ENCODE measurements at places on chromosomes 11 and 22.

DNA sequence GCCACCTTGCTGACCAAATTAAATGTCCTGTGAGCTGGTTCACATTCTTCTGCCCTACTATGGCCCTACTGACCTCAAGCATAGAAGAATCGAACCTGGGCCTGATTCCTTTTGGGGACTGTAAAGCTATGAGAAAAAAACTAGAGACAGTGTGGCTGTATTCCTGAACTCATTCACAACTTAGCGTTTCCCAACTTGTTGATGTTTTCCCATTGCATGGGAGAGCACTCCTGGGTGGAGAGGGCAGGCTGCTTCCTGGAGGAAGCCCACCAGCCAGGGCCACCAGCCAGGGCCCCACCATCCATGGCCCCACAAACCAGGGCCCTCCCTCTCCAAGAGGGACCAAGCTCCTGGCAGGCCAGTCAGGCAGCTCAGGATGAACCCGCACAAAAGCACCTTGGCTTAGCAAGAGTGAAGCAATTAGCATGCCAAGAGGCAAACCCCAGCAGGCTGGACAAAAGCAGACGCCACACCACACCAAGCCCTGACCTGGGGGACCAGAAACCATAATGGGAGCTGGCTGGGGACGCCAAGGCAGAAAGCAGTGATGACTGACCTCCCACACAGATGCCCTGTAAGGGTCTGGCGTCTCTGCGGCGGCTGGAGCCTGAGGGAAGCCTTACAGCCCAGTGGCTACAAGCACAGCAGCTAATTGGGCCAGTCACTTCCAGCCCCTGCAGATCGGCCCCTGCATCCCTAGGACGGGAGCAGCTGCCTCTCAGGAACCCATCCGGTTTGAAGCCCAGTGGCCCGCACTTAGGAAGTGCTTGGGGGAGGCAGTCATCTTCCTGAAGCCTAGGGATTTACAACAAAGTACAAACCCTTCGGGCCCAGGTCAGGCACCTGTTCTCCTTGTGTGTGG, 2.1 kb downstream of the CERK start:
- H3K4me3 ChIP-seq: no peak overlapping the region
- H3K36me3 ChIP-seq: no peaks in the 10 kb centered on the region
- no peak for DNase-seq
- peaks cover 37% of the 10 kb centered on the region for H3K4me1 ChIP-seq
- no peak overlapping the region for H3K27ac ChIP-seq
- no peaks in the 10 kb centered on the region for H3K27me3 ChIP-seq

DNA sequence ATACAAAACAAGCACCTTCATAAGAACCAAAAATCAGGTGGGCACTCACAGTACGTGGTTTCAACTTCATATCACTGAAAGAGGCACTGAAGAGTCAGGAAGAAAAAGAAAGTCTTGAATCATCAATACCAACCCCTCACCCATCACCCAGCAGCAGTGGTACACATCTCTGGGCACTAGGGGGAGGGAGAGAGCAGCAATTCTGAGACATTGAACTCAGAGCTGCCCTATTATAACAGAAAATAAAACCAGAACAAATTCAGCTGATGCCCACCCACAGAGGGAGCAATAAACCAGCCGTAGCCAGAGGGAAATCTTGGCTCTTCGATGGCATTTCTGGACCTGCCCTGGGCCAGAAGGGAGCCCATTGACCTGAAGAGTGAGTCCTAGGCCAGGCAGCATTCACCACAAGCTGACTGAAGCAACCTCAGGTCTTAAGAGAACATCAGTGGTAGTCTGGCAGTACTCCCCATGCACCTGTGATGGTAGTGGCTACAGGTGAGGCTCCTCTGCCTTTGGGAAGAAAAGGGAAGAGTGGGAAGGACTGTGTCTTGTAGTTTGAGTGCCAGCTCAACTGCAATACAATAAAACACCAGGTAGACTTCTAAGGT, 42.2 kb upstream of the FAM181B start:
- H3K4me3 ChIP-seq: no peak overlapping the region
- peaks cover 9% of the 10 kb centered on the region for H3K4me1 ChIP-seq
- no peak overlapping the region for H3K27ac ChIP-seq
- no peaks in the 10 kb centered on the region for H3K27me3 ChIP-seq

DNA sequence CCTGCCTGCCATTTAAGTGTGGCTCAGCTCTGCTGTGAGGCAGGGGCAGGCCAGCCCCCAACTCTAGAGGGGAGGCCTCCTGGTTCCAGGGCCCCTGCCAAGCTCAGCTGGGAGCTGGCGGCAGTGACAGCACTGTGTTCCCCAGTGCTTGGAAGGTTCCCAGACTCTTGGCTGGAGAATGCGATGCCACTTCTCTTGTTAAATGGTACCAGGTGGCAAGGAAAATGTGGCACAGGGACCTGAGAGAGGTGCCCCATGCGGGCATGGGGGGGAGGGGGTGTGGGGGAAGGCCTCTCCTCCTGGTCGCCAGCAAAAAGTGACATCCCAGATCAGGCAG, 8.4 kb upstream of the TNFRSF13C start:
- no peak overlapping the region for H3K27ac ChIP-seq
- no peak for DNase-seq
- no peaks in the 10 kb centered on the region for H3K27me3 ChIP-seq
- peaks cover 7% of the 10 kb centered on the region for H3K36me3 ChIP-seq
- H3K4me1 ChIP-seq: no peaks in the 10 kb centered on the region
- no peak overlapping the region for H3K4me3 ChIP-seq

DNA sequence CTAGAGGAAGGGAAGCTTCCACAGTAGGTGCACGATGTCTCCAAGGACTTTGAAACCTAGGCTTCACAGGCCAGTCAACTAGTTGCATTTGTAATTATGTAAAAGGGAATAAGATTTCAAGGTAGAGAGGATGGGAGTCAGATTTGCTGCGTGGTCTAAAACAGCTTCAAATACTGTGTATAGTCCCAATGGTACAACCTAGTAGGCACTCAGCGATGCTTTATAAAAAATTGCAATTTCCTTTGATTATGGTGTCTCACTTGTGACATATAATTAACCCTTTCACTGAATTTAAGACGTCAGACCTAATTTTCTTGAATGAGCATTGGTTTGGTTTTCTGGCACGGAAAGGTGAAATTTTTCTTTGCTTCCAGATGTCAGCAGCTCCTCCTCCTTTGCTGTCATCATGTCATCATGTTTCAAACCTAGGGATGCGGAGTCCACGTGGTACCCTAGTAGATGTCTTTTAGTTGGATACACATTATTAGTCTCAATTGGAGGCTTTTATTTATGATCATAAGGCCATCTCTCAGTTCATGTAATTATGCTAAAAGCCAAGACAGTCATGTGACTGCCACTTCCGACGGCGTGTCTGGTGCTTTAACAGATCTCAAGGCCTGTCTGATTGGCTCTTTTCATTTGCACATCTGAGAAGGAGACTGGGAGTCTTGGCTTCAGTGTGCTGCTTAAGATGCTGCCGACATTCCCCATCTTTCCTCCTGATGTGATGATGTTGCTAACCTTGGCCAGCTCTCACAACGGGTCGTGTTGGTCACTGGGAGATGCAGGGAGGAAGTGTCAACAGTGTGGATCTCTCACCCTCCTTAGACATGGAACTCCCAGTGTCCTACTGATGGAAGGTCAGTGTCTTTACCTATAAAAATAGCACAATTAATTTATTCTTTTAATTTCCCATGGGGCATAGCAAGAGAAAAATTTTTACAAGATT, 134.0 kb downstream of the HIPK3 start:
- no peaks in the 10 kb centered on the region for H3K36me3 ChIP-seq
- no peaks in the 10 kb centered on the region for H3K27me3 ChIP-seq
- no peak for DNase-seq
- no peaks in the 10 kb centered on the region for H3K4me1 ChIP-seq
- no peak overlapping the region for H3K4me3 ChIP-seq

- no peak overlapping the region for H3K27ac ChIP-seq
- no peaks in the 10 kb centered on the region for H3K4me1 ChIP-seq
- H3K4me3 ChIP-seq: no peak overlapping the region
- H3K36me3 ChIP-seq: no peaks in the 10 kb centered on the region
Measured at GRCh38 chr11:36619502-36619901, 21.5 kb upstream of the RAG2 start.

GRCh38 chr11:112967082-112967481, 5.9 kb downstream of the NCAM1 start:
- H3K36me3 ChIP-seq: no peaks in the 10 kb centered on the region
- H3K27me3 ChIP-seq: peaks cover 37% of the 10 kb centered on the region
- H3K4me3 ChIP-seq: no peak overlapping the region
- H3K27ac ChIP-seq: no peak overlapping the region

DNA sequence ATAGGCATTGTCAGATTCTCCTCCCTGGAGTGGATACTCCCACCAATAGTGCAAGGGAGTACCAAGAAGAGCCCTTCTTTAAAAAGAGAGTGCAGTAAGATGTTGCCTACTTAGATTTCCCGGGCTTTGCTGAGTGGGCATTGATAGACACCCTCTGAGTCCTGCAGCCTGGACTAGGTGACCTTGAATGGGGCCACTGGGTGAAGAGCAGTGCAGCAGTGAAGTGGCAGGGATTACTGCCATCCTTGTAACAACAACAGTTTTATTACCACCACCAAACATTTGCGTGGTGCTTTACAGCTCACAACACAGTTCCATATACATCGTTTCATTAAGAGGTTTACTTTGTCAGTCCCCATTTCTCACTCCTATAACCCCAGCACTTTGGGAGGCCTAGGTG, 59.4 kb downstream of the MICAL2 start:
- no peak overlapping the region for H3K27ac ChIP-seq
- H3K36me3 ChIP-seq: peaks cover 56% of the 10 kb centered on the region
- DNase-seq: no peak
- no peak overlapping the region for H3K4me3 ChIP-seq
- H3K4me1 ChIP-seq: peaks cover 68% of the 10 kb centered on the region
- no peaks in the 10 kb centered on the region for H3K27me3 ChIP-seq

DNA sequence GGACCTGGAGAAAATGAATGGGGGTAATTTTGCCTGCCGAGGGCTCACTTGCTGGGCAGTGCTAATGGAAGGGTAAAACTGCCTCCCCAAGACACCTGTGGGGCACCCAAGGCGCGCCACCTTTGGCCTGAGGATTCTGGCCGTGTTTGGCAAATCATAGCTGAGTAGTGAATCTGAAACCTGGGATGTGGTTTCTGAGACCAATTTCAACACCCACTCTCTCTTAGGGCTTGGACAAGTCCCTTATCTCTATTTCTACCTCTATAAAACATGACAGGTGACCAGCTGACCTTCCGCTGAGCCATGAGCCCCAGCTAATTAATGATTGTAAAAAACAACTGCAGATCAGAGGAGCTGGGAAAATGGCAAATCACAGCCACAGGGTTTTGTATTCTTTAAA, 1.5 kb upstream of the PACSIN3 start:
- DNase-seq: no peak
- no peak overlapping the region for H3K27ac ChIP-seq
- peaks cover 30% of the 10 kb centered on the region for H3K4me1 ChIP-seq
- H3K4me3 ChIP-seq: no peak overlapping the region
- H3K36me3 ChIP-seq: peaks cover 5% of the 10 kb centered on the region
- H3K27me3 ChIP-seq: no peaks in the 10 kb centered on the region

DNA sequence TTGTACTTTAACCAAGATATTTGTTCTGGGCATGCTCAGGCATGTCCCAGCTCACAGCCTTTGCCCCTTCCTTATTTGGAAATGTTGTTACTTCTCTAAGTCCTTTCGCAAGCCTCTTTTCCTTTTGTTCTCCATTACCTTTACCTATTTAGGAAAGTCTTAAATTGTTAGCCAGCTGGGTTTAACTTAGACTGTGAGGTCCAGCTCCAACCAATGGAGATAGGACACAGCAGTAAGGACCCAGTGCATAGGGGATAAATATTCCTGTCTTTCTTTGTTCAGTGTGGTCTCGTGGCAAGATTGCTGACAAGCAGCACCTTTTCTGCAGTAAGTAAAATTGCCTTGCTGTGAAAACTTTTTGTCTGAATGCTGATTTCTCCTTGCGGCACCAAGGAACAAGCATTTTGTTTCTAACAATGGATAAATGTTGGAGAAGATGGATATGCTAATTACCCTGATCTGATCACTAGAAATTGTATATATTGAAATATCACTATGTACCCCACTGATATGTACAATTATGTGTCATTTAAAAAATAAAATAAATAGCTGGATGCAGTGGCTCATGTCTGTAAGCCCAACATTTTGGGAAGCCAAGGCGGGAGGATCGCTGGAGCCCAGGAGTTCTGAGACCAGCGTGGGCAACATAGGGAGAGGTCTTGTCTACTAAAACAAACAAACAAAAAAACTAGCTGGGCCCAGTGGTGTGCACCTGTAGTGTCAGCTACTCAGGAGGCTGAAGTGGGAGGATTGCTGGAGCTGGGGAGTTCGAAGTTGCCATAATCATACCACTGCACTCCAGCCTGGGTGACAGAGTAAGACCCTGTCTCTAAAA, 31.9 kb upstream of the FTH1 start:
- H3K27ac ChIP-seq: no peak overlapping the region
- no peaks in the 10 kb centered on the region for H3K4me1 ChIP-seq
- H3K36me3 ChIP-seq: no peaks in the 10 kb centered on the region
- no peak for DNase-seq
- no peaks in the 10 kb centered on the region for H3K27me3 ChIP-seq

DNA sequence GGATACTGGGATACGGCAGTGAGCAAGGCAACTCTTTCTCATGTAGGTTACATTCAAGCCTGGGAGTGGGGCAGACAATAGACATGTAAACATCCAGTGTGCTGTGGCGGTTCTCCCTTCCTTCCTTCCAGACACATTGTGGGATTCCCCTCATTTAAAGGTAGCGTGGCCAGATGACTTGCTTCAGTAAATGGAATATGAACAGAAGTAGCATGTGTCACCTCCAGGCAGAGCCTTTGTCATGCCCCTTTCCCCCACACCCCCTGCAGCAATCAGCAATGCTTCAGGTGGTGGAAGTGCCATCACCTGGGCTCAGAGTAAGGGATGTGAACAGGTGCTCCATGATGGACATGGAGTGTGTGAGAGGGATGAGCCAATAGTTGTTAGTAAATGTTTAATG, 34.8 kb upstream of the TTC12 start:
- H3K4me1 ChIP-seq: no peaks in the 10 kb centered on the region
- H3K27me3 ChIP-seq: no peaks in the 10 kb centered on the region
- no peak overlapping the region for H3K27ac ChIP-seq
- H3K36me3 ChIP-seq: no peaks in the 10 kb centered on the region
- H3K4me3 ChIP-seq: no peak overlapping the region
- no peak for DNase-seq

GRCh38 chr22:27992294-27993165, 73.5 kb upstream of the PITPNB start:
- no peaks in the 10 kb centered on the region for H3K36me3 ChIP-seq
- no peak overlapping the region for H3K4me3 ChIP-seq
- H3K27ac ChIP-seq: no peak overlapping the region
- no peaks in the 10 kb centered on the region for H3K27me3 ChIP-seq
